Putamen (tissue), 1 donor: ENCODE measurements at places on chromosomes 3 and 15.

DNA sequence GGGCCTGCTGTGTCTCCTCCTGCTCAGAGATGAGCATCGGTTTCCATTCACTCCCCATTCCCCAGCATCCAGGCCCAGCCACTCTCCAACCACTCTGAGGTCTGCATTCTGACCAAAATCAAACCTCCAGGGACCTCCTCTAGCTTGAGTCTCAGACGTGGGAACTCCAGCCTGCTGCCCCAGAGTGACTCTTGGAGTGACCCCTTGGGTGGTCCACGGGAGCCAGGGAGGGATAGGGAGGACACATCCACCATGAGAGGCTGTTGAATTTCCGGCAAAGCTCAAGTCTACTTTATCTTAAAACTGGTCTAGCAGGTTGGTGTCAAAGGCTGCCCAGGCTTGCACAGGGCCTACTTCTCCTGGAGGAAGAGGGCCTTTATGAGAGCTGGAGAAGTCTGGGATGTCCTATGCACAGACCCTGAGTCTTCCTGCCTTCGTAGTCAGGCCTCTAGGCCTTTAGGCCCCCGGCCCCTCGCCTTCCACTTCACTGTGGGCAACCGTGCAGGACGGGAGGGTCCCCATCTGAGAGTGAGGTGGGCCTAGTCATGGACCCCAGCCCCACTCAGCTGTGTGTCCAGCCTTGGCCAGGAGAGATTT, 8.9 kb downstream of the CISH start:
- DNase-seq, result no peak

DNA sequence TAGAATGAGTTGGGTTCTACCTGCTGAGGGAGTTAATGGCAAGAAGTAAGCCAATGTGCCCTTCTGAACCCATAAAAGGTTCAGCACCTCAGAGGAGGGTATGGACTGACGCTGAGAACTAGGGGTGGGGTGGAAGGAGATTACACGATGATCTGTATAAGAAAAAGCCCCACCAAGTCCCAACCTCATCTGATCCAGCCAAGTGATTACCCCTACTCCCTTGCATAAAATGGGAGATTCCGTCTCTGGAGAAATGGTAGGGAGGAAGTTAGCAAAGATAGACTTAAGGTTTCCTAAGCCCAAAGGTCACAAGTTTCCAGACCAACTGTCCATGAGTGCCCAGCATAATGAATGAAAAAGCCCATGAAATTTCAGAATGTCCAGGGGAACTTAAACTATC, 7.1 kb upstream of the DVL3 start:
- no peak for DNase-seq

DNA sequence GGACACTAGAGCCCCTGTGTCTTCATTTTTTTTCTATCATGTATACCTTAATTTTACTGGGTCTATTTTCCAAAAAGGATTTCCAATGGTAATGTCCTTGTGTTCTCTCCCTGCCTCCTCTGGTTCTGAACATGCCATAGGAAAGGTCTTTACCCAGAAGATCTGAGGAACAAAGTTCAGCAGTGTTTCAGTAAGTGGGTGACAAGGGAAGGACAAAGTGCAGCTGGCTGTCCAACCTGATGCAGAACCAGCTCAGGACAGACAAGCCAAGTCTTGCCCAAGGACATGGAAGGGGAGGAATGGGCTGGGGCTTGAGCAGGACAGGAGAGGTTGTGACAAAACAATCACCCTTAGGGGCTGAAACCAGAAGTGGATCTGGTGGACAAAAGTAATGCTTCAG, 61.2 kb upstream of the STRIT1 start:
- no peak for DNase-seq

DNA sequence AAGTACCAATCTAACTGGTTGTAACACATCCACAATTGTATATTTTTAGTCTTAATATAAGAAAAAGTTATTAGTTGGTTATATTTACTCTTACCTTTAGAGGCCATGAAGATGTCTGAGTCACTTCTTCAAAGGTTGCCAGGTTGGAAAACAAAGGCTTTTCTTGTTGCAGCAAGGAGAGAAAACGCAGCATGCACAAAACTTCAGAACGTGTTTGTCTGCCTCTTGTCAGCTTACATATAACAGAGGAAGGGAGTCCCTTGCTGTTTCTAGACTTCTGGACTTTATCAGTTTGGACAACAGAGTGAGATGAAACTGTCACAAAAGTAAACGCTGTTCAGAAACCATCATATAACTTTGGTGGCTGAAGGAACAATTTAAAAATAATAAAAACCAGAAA, at the start of gene PLSCR5:
Gene PLSCR5, minus strand, starts transcription at position 241 of the 400 bp plus-strand sequence. Its CDS starts 134 bp downstream, at position 107.
- no peak for DNase-seq

- peak; percentile 70 for DNase-seq
Observed at GRCh38 chr3:71307991-71308697, 275.4 kb downstream of the FOXP1 start.

GRCh38 chr3:149114458-149114857, 15.0 kb upstream of the HPS3 start:
- no peak for DNase-seq

DNA sequence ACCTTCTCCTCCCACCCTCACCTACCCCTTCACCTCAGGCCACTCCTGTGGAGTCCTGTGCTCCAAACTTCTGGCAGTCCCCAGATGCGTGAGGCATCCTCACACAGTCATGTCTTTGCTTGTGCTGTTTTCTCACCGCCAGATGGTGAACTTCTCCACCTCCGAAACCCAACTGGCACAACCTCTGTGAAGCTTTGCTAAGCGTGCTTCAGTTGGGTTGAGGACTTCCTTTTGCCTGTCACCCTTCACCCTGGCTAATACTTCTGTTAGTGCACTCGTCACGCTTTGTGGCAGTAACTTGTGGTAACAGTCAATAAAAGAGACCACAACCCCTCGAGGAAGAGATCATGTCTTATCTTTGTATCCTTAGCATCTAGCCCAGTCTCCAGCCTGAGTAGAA, 42.0 kb upstream of the SKOR1 start:
- no peak for DNase-seq

DNA sequence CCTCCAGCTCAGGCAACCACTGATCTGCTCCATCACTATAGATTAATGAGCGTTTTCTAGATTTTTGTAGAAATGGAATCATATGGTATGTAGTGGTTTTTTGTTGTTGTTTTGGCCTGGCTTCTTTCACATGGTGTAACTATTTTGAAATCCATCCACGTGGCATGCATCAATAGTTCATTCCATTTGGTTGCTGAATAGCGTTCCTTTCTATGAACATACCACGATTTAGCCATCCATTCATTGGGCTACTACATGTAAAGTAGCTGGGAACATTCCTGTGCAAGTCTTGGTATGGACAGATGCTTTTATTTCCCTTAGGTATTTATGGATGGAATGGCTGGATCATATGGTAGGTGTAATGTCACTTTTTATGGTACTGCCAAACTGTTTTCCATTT, 10.7 kb upstream of the CHSY1 start:
- no peak for DNase-seq

GRCh38 chr3:74423867-74424266, 190.6 kb downstream of the CNTN3 start:
- DNase-seq, result peak; percentile 18

DNA sequence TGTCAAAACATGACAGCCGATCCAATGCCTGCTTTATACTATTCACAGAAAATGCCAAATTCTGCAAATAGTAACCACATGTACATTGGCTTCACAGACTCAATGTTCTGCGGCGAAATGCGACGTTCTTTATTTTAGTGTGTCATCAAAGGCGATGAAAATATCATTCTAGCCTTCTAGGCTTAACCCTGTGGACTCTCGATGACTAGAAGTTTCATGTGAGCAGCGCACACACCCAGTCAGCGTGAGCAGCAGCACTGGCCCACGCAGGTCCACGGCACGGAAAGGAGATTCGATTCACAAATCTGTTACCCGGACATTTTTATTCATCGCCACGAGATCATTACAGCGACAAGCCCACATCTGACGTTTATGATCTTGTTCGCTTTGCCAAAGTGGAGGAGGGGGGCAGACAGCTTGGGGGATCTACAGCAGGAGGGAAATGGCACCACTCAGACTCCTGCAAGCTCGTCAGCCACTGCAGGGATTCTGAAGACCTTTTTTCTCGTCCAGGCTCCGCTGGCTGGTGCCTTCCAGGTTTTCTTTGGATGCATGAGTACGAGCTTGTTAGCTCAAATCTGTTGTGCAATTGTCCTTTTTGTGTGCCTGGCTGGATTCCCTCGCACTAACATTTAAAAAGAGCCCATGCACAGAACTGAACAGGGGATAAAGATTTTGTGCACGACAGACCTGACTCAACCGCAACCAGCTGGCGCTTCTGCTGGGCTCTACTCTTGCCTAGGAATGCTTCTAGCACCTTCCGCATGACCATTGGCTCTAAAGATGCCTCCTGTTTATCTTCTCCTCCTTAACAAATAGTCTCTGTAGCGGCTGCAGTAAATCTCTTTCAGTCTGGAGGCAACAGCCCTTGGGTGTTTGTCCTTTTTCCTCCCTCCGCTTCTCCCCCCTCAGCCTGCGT, 938.4 kb downstream of the MCTP2 start:
- DNase-seq, result no peak

GRCh38 chr3:67790043-67790442, 135.6 kb upstream of the SUCLG2 start:
- no peak for DNase-seq

DNA sequence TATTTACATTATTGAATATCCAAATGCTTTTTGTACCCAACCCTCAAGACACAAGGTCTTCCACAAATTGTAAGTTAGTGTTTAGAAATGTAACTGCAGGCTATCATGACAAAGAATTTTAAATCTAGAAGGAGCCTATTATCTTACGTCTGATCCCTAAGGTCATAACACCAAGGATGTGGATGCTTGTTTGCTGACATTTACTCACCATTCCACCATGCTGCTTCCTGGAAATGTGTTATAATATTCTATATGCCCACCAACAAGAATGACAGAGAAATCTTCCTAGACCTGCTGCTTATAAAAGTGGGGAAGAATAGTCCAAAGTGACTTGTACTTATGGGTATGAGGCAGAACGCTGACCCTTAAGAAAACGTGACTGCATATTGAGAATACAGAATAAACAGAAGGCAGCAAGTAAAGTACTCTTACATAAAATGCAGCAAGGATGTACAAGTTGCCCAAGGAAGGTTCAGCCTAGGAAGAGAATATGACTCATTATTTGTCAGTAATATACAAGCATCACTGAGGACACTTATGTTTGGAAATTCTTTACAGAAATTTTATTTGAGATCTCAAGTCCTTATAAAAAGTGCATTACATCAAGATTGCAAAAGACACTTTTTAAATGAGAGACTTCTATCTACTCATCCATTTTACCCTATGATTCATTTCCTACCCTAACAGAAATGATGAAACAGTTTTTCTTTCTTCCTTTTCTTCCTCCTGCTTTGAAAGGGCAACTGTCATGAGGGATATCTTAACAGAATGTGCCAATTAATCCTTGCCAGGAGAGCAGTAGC, 59.6 kb downstream of the ESYT3 start:
- no peak for DNase-seq
